ENCODE measurements at places on chromosomes 6 and 20.

GRCh38 chr20:63522981-63523611 lies 2.5 kb downstream of the PPDPF start:
- no peak for DNase-seq

GRCh38 chr6:154210678-154211077 lies 145.9 kb downstream of the IPCEF1 start:
- no peak for DNase-seq

GRCh38 chr6:110710115-110710514 lies 105.2 kb downstream of the CDK19 start:
- no peak for DNase-seq

- peak; percentile 35 for DNase-seq
These were observed 670.9 kb downstream of the QKI start for GRCh38 chr6:164085091-164086075.

- no peak for DNase-seq
These were observed 795 bp downstream of the MMP24OS start for GRCh38 chr20:35277127-35277526.

DNA sequence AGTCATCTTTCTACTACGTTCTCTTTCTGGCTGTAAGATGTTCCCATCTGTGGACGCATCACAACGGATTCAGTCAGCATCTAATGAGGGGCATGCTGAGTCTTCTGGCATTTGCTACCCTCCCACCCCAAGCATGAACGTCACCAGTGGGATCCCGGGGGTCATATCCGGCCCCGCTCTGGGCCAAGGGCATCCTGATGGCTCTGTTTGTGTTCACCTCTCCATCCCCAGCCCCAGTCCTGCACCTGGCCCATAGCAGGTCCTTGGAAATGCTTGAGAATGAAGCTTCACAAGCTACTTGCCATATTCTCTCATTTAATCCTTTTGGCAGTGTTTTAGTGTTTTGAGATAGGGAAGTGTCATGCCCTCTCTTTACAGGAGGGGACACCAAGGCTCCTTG lies 14.9 kb downstream of the APCDD1L start:
- DNase-seq, result no peak

- no peak for DNase-seq
These were observed 51.6 kb upstream of the IMPG1 start for GRCh38 chr6:76124018-76124417.

- DNase-seq, result no peak
These were observed 1.8 kb downstream of the SNRPB start for GRCh38 chr20:2468581-2469407.

GRCh38 chr6:34595332-34596184 lies 39.4 kb upstream of the SPDEF start:
- DNase-seq, result peak; percentile 23

DNA sequence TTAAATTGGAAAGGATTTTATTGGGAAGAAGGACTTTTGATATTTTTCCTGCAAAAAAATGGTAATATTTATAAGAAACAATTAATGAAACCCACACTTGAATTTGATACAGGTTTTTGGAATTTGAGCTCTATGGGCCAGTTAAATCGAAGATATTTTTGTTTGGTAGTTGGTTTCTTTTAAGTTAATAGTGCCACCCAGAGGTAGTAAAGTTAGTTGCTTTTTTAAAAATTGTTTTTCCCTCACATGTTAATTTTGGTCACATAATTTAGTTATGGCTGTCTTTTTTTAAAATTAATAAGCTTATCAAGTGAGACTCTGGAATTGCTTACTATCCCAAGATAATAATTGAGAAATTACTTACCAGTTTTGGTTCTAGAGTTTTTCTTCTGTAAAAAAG lies 7.1 kb downstream of the PRIM2 start:
- no peak for DNase-seq

DNA sequence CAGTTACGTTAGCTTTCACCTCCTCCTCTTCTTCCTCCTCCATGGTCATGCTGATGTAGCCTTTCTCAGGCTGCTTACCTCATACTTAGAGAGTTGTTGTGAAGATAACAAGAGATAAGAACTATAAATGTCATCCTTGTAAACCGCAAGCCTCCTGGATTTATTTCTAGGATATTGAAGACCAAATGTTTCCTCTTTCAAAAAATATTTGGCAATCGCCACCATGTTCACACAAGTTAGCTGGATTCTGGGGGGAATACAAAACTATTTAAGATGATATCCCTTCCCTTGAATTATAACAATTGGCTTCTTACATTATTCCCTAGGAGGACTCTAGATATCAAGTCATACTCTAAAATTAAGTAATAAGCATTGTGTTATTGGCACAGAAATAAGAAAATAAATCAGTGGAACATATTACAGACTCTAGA lies 99.8 kb upstream of the PLEKHG1 start:
- no peak for DNase-seq

DNA sequence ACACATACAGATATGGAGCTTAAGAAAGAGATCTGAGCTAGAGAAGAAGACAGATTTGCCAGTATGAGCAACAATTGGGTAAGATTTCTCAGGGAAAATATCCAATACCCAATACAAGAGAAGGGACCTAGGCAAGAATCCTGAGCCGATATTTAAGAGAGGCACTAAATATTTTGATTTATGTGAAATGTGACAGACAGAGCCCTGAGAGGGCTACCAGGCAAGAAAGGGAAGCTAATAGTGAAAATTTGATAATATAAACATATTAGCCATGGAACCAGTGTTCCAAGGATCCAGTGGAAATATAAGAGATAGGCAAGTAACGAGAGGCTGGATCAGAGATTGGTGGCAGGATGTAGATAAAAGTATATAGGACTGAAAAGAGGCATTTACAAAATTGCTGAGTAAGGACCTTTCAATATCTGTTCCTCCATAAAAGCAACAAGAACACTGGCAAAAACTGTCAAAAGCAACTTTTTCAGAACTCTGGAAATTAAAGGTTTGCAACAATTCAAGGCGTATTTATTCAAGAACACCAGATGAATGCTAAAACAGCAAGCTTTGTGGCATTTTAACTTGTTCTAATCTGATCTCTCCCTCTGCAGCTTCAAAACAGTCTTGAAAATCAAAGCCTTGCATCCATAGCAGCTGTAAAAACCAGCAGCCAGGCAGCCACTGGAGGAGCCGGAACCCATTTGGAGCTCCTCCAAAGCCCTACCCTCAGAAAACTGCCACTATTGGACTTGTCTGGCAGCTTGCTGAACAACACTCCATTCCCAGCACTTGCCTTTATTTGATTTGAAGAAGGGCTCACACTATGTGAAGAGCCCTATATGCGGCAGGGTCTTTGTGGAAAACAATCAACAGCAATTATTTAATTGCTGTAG lies 58.8 kb downstream of the REV3L start:
- no peak for DNase-seq

GRCh38 chr20:14729390-14729789 lies 392.0 kb upstream of the FLRT3 start:
- DNase-seq, result no peak

DNA sequence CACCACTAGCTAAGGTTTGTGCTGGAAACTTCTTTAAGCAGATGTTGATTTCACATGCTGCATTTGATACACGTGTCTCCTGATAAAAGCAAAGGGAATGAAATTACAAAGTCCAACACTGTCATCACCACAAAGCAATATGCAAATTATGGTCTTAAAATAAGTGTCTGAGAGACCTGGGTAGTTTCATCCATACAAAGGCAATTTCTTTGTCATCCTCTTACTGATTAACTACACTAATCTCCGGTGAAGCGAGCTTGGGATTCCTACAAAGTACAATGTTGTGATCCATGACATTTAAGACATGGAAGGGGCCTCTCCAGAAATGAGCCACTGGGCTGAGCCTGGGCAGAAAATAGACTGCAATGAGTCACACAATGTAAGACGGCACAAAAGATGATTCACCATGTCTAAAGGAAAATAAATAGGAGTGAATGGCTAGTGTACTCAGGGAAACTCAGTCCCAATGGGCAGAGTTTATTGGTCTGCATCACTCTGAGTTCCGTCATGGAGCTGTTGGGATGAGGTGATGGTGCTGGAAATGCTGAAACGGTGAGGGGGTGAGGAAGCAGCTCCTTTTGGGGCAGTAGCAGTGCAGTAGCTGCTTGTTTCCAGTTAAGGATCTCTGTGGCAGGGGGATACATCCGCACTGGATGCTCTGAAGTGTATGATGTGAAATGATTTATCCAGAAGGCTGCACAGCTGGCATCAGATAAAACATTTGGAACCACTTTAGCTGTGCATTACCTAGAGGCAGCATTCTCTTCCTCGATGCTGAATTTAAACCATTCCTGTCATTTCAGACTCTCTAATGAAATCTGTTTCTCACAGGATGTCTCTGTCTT lies 103.3 kb downstream of the IBTK start:
- DNase-seq, result peak; percentile 96

DNA sequence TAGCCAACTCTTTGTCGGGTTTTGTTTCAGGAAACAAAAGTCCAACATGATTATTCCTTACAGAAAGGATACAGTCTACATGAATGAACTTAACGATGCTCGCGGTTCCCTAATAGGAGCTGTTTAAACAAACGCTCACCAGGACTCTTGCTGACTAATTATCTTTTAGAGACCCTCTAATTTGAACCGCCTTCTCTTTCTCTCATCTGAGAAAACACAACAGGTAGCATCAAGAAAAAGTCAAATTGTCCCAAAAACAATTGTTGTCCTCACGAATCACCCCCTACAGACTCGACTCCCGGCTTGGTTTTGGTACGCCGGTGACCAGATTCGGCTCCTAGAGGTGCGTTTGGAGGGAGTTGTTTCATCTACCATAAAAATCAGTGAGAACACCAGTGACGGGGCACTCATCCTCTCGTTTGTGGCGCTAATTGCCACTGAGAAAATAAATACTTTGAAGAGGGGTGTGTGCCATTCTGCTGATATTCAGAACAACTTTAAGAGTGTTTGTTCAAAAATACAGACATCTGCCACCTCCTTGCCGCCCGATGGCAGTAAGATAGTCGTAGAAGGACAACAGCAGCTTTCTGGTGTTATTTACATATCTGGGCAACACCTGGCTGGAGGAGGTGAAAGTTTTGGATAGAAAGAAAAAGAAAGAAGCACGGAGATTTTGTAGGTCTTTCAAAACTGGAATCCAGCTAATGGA lies 1.1 kb upstream of the SIM1 start:
- DNase-seq, result no peak

DNA sequence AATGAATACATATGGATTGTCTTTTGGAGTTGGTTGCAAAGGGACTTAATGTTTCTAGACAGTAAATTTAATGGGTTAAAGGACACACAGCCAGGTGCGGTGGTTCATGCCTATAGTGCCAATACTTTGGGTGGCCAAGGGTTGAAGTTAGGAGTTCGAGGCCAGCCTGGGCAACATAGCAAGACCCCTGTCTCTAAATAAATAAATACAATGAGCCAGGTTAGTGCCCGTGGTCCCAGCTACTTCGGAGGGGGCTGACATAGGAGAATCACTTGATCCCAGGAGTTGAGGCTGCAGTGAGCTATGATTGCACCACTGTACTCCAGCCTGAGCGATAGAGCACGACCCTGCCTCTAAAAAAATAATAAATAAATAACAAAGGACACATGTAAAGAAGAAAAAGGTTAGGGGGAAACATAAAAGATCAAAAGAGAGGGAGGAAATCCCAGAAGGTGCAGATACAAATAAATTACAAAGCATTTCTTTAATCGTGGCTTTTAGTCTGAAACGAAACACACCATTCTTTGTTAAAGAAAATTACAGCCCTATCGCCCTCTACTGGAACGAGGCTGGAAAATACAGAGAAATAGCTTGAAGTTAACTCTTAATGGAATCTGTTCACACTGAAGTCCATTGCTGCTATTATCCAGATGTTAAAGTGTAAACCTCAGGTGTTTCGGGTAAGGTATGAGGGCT lies 42.6 kb upstream of the SCML4 start:
- DNase-seq, result no peak

GRCh38 chr20:53013847-53014246 lies 41.7 kb downstream of the TSHZ2 start:
- no peak for DNase-seq

DNA sequence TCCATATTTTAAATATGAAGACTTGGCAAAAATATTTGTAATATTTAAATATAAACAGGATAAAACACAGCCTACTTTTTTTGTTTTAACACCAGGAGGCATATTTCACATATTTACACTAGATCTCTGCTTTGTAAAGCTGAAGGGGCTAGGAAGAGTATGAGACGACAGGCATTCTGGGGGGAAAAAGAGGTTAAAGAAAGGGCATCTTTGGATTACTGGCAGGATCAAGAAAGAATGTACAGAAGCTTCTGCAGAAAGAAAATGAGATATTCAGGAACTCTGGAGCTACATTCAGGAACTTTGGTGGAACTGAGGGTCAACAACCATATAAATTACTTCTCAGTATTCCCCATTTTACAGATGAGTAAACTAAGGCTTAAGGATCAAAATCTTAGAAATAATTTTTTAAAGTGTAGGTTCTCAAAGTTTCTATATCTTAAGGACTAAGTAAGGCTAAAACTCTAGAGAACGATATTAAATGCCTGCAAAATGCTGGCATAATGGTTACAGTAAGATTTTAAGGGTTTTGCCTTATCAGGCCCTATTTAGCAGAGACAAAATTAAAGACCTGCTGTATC lies 156.5 kb downstream of the CDK19 start:
- DNase-seq, result no peak

DNA sequence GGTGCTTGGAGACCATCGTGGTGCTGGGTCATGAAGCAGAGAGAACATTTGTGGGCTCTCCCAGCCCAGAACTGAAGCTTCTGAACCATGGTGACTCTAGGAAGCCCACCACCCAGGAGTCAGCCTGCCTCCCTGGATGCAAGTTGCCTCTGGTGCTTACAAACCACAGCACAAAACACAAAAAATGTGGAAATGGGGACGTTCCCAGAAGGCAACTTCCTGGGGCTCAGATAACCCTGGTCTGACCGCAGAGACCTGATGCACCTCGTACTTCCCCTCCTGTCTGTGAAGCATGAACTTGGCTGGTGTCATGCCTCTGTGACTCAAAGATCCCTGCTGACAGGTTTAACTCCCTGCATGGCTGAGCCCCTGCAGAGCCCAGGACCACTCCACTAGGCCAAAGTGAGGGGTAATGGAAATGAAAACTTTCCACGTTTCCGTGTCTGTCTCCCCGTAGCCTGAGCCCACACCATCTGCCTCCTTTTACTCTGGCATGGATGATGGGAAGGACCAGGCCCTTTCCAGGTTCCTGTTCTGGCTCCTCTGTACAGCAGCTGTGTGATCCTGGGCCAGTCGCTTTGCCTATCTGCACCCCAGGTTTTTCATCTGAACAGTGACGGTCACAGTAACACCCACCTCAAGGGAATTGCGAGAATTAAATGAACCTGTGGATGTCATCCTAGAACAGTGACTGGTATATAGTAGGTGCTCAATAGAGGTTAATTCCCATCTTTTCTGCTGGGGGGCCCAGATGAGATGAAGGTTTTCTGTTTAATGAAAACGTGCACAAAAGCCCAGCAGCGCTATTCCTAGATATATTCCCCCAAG lies 57.7 kb downstream of the PPP1R16B start:
- no peak for DNase-seq

DNA sequence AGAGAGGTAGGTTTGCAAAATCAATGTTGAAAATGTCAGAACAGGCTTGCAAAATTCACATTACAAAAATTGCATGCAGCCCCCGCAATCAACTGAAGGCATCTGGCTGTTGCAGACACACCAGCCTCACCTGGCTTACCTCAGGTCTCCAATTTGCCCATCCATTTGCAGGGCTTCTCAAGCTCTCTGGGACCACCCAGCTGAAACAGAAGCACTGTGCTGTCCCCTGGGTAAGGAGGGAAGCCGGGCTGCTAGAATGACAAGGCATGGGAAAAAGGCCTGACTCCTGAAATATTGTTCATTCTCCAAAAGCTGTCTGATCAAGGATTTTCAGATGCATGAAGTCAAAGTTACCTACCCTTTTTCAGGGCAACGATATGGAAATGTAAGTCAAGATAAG lies 52.6 kb upstream of the CD93 start:
- DNase-seq, result no peak
